Neural crest cell (in vitro differentiated cells): ENCODE measurements at places on chromosomes 3 and 15.

GRCh38 chr3:151171145-151171757, 31.8 kb downstream of the GPR171 start:
- peaks cover 20% of the 10 kb centered on the region for H3K4me1 ChIP-seq
- DNase-seq: no peak
- H3K4me3 ChIP-seq: no peak overlapping the region
- H3K27me3 ChIP-seq: no peaks in the 10 kb centered on the region
- no peaks in the 10 kb centered on the region for H3K36me3 ChIP-seq

GRCh38 chr3:183774631-183775030, 50.7 kb downstream of the MAP6D1 start:
- no peak overlapping the region for H3K27ac ChIP-seq
- no peaks in the 10 kb centered on the region for H3K4me1 ChIP-seq
- no peak overlapping the region for H3K4me3 ChIP-seq

DNA sequence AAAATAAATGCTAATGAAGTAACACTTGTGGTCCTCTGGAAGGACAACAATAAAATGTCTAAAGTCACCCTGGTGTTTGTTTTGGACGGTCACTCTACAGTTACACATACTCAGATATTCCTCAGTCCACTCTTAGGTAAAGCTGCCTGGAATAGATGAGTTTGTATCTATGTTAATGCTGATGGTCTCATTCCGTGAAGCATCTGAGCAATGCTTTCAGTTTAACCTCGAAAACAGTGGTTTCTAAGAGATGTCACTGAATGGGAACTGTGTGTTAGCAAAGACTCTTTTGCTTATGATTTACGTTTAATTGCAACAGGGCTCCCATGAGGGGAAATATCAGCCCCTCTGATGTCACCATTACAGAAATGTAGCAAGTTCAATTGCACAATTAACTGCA, 49.1 kb downstream of the FBN1 start:
- H3K27me3 ChIP-seq: no peaks in the 10 kb centered on the region
- peaks cover 3% of the 10 kb centered on the region for H3K36me3 ChIP-seq
- no peak overlapping the region for H3K4me3 ChIP-seq
- peaks cover 7% of the 10 kb centered on the region for H3K4me1 ChIP-seq
- DNase-seq: no peak
- H3K27ac ChIP-seq: no peak overlapping the region

- no peak for DNase-seq
Measured at GRCh38 chr15:59116141-59116540, 11.2 kb downstream of the CCNB2 start.

- no peaks in the 10 kb centered on the region for H3K27me3 ChIP-seq
- no peak overlapping the region for H3K27ac ChIP-seq
- peaks cover 33% of the 10 kb centered on the region for H3K36me3 ChIP-seq
Measured at GRCh38 chr15:43100971-43101370, 4.9 kb downstream of the UBR1 start.

DNA sequence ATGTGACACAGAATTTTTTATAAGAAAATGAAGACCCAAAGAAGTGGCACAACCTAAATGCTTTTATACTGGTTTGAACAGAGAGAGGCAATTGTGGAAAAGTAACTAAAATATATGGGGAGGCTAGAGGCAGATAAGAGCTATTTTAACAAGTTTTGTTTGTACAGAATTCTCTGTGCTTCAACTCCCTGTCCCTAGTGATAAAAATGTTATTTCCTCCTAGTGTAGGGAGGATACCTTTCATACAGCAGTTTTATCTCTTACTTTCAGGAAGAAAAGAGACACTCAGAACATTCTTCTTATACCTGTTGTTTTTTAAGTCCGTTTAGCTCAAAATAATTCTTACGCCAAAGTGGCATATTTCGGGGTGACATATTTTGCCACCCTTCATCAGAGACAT, 21.2 kb upstream of the ZNF639 start:
- peaks cover 16% of the 10 kb centered on the region for H3K4me1 ChIP-seq
- no peak overlapping the region for H3K4me3 ChIP-seq
- no peak for DNase-seq

DNA sequence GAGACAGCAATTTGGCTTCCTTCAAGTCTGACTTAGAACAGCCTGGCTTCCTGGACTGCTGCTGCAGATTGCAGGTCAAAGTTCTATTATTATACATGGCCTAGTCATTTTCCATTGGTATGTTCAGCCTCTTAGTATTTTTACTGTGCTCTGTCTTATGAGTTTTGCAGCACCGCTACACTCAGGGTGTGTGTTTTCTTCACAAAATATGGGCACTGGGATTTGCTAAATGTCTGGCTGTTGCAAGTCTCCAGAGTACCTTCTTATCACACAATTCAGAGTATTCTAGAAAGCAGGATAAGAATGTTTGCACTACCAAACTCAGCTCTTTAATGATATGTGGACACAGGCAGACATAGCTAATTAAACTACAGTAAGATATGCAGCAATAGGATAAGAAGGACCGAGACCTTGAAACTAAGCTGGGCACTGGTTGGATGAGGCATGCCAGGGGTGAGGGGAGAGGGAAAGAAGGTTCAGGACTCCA, 203.0 kb upstream of the PDZRN3 start:
- DNase-seq: no peak
- H3K36me3 ChIP-seq: no peaks in the 10 kb centered on the region
- peak overlapping the region; percentile 44 for H3K27ac ChIP-seq
- no peak overlapping the region for H3K4me3 ChIP-seq

DNA sequence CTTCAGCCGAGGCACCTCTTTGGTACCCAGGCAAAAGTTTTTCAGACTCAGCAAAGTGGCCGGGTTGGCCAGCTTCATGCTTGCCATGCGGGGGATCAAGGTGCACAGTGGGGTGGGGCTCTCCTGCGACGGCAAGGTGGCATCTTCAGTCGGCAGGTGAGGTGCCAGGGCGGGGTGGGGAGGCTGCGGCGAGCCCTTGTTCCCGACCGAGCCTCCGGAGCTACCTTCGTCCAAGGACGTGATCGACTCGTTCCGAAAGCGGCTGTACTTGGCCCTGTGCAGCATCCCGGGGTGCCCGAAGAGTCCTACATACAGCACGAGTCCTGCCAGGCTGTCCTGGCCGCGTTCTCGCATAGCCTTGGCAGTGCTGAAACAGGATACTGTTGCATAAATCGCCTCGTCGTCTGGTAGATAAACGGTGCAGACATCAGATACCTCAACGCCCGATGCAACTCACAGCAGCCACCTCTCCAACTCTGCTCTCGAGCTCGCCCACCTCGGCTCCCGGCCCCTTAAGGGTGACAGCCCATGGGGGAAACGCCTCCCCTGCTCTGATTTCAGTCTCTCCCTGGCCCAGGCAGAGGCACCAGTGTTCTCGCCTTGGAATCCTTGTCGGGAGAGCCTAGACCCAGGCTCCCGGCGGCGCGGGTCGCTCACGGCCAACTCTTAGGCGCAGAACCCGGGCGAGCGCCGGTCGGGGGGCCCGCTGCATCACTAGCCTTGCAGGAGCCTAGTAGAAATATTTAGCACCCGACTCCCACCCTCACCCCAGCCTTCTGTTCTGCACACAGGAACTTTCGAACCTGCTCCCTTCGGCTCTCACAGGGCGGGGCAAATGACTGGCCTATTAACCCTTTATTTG, 826 bp downstream of the SHC4 start:
- H3K4me3 ChIP-seq: peak overlapping the region; percentile 88
- DNase-seq: peak; percentile 35
- H3K36me3 ChIP-seq: no peaks in the 10 kb centered on the region
- H3K4me1 ChIP-seq: peaks cover 21% of the 10 kb centered on the region
- peak overlapping the region; percentile 87 for H3K27ac ChIP-seq
- peaks cover 8% of the 10 kb centered on the region for H3K27me3 ChIP-seq
